ENCODE measurements at places on chromosomes 1 and 21.

- DNase-seq: no peak
Observed at GRCh38 chr1:7519181-7519860, 251.8 kb upstream of the VAMP3 start.

DNA sequence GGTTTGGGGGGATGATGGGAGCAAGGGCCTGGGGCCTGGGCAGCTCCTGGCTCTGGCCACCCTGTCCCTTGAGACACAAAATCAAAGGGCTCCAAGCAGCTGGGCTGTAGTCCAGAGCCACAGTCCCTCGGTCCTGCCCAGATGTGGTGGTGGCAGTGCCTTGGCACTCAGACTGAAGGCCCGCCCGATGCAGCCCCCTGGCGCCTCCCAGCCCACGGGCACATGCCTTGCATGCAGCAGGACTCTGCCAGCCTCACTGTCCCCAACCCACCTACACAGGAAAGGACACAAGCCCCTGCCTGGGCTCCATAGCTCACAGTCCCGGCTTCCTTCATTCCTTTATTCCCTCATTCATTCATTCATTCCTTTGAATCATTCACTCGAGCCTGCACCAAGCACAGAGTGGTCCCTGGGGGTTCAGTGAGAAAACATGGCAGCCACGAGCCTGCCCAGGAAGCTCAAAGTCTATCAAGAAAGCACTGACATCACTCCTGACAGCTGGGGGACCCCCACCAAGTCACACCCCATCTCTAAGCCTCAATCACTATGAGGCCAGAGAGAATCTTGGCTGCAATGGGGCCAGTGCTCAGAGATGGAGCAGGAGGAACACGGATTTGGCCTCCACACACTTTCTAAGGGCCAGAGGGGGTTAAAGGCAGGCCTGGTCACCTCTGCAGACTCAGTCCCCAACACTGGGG lies 5.8 kb downstream of the SDC3 start:
- DNase-seq: no peak

GRCh38 chr1:44760876-44761275 lies 14.5 kb upstream of the RPS8 start:
- DNase-seq: no peak

DNA sequence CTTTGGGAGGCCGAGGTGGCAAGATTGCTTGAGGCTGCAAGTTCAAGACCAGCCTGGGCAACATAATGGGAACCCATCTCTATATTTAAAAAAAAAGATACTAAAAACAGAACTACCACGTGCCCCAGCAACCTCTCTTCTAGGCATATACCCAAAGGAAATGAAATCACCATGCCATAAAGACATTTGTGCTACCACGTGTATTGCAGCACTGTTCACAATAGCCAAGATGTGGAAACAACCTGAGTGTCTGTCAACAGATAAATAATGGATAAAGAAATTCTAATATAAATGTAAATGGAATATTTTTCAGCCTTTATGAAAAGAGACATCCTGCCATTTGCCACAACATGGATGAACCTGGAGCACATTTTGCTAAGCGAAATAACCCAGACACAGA lies 128.6 kb downstream of the PCNX2 start:
- no peak for DNase-seq

- no peak for DNase-seq
Observed at GRCh38 chr1:114008993-114009392, 29.7 kb downstream of the OLFML3 start.
